ENCODE measurements at places on chromosomes 1 and 21.

DNA sequence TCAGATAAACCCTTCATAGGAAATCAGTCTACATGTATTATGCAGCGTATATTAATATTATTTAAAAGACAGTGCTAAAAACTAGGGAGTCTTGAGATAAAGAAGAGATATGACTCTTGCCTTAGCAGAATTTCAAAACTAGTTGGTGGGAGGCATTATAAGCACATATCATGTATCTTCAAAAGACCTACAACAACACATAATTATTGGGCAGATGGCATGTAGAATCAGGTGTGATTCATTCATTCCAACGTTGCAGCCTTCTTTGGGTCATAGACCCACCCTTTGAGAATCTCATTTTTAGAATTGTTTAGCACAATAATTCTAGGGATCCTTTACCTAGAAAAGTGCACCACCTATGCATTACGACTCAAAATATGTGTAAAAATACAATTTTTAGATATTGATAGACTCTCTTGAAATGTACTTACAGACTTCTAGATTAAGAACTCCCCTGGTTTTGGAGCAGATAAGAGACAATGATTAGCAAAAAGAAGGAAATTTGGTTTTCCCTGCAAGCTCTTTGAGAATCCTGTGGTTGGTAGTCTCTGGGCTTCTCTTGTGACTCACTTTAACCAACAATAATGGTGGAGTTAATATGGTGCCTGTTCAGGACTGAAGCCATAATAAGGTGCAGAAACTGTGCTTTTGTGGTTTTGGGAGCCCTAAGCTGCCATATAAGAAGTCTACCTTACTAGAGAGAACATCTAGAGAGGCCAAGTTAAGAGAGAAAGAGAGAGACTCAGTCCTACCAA lies 85.3 kb upstream of the RGS4 start:
- no peak for DNase-seq

- DNase-seq: no peak
Observed at GRCh38 chr1:178774263-178774662, 49.2 kb downstream of the RALGPS2 start.

DNA sequence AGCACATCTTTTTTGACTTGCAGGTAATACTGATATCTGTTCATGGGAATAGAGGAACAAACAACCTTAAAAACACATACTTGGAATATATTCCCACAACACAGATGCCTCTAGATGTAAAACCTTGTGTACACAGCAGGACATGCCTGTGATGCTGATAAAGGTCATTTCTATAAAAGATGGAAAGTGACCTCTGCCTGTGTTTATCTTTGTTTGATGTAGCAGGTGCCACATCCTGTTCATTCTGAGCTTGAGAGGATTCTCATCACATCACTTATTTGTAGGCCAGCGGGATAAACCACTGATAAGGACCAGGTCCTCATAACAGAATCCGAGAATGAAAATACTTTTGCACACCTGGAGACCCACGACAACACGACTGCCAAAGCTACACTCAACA lies 133.7 kb downstream of the SMYD2 start:
- DNase-seq: no peak

GRCh38 chr1:214289574-214290272 lies 8.8 kb downstream of the SMYD2 start:
- DNase-seq: no peak

DNA sequence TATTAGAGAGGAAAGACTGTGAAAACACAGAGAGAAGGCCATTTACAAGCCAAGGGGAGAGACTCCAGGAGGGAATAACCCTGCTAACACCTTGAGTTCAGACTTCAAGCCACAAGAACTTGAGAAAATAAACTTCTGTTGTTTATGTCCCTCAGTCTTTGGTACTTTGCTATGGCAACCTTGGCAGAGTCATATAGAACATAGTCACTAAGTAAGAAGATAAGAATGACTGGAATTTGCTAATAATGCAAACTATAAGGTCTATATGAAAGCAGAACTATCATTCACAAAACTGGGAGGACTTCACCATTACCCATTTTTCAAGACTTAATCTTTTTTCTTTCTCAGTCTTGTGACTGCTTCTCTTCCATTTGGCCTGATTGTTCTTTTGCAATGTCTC lies 767.3 kb upstream of the ADAMTS5 start:
- no peak for DNase-seq

GRCh38 chr1:20837554-20838192 lies 50.6 kb upstream of the HP1BP3 start:
- no peak for DNase-seq

- DNase-seq: no peak
Observed at GRCh38 chr1:44508397-44508745, 103.3 kb downstream of the RNF220 start.

DNA sequence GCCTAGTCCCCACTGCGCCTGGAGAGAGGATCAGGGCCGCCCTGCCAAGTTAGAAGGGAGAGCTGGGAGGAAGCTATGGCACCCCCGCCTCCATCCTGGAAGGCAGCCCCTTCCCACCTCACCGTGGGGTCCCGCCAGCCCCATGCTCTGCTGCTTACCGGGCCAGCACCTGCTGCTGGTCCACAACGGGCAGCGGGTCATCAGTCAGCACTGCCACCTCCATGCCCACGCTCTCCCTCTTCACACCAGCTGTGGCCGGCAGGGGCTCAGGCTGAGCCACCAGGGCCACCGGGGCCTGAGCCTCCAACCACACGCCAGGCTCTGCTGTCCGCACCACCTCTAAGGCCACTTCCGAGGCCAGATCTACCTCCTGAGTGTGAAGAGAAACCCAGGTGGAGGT lies 23.5 kb upstream of the DDOST start:
- no peak for DNase-seq

DNA sequence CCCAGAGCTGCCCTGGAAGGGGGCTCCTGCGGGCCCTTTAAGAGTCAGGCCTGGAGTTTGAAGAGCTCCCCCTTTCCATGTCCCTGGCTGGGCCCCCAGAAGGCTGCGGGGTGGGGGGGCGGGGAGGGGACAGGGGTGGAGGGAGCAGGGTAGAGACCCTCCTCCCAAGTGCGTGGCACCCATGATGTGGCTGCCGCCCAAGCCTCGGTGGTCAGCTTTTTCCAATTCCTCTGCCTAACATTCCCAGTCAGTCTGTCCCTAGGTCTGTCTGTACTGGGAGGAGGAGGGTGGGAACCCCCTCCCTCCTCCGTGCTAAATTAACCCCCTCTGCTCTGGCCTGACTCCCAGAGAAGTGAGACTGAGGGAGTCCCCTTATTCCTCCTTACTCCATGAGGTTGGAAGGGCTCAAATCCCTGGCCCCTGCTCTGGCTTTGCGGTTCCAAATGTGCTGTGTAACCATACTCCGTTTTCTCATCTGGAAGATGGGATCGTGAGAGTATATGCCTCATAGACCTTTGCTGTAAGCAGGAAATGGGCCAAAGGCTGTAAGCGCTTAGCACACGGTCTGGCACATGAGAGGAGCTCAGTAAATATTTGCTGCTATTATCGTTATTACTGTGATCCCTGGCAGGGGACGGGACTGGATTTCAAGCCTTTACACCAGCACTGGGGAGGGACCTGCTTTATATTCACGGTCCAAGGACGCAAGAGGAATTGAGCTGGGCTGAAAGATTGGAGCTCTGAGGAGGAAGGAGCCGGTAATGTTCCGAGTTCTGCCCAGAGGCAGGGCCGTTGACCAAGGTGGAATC lies 658 bp upstream of the COL16A1 start:
- DNase-seq: no peak

- no peak for DNase-seq
Observed at GRCh38 chr1:232925421-232926220, 24.8 kb upstream of the NTPCR start.

GRCh38 chr1:24285231-24285630 lies 33.9 kb upstream of the GRHL3 start:
- no peak for DNase-seq

DNA sequence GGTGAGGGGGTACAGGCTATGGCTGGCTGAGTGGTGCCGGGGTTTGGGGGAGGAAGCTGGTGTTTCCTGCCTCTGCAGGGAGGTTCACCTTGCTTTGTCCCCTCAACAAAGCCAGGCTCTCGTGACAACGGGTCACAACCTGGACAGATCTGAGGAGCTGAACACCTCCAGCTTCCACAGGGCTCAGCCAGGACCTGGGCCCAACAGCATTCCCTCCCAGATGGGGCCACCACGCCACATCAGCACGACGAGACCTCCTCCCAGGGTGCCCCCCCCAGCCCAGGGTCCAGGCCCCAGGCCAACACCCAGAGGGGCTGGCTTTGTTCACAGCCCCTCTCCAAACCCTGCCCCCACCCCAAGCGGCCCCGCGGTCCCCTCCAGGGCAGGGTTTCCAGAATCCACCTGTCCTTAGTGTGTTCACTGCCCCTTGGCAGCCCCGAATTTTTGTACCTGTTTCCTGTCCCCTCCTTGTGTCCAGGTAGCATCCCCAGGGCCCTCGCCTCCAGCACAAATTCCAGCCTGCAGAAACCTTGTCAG lies 34.7 kb downstream of the UBE2G2 start:
- no peak for DNase-seq

GRCh38 chr1:24369199-24369598 lies 44.4 kb downstream of the STPG1 start:
- DNase-seq: no peak

DNA sequence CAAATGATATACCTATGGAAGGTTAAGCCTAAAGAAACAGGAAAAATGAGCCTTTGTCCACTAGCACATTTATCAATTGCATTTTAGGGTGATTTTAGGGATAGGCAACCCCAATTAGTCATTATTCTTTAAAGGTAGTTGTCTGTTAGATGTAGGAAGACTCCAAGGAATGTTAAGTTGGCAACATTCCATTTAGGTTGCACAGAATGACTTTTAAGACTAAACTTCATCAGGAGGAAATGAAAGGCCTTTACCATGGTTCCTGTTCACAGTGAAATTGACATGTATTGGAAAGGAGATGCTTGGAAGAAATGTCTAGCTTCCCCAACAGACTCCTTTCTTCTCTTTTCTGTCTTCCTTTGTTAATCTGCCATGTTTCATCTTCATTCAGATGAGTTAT lies 1.6 kb upstream of the APOBEC4 start:
- DNase-seq: no peak

DNA sequence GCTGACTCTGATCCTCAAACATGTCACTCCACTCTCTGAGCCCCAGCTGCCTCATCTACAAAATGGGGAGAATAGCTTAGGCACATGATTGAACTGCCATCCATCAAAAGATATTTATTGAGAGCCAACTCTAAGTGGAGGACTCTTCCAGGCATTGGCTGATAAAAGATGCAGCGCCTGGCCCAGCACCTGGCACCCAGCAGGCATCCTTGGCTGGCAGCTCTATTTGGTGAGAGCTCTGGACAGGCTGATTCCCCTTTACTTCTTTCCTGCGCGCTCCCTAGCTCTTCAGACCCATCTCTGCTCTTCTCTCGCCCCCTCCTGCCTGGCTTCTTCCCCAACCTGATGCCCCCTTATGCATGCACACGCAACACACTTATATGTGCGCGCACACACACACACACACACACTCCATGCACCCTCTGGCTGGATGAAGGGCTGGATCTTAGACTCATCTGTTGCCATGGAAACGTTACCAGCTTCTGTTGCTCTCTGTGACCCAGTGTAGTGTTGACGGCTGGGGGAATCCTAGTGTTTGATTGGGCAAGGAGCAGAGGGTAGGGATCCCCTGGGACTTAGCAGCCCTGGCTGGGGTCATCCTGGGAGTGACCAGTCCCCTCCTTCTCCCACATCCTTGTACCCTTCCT lies 49.3 kb downstream of the VWA5B1 start:
- DNase-seq: no peak

DNA sequence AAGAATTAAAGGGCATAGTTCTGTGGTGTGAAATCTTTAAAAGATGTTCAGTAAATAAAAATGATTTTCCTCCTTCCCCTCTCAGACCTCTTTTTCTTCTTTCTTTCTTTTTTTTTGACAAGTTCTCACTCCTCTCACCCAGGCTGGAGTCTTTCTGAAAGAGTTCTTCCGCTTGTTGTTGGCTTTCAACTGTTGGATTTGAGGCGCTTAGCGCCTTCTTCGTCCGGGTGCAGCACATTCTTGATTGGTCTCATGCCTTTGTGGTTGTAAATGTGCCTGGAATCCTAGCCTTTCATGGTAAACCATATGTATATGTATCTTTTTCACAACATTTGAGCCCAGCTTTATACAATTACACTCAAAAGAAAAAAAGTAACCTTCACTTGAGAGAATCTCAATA lies 980 bp upstream of the METTL18 start:
- DNase-seq: no peak

DNA sequence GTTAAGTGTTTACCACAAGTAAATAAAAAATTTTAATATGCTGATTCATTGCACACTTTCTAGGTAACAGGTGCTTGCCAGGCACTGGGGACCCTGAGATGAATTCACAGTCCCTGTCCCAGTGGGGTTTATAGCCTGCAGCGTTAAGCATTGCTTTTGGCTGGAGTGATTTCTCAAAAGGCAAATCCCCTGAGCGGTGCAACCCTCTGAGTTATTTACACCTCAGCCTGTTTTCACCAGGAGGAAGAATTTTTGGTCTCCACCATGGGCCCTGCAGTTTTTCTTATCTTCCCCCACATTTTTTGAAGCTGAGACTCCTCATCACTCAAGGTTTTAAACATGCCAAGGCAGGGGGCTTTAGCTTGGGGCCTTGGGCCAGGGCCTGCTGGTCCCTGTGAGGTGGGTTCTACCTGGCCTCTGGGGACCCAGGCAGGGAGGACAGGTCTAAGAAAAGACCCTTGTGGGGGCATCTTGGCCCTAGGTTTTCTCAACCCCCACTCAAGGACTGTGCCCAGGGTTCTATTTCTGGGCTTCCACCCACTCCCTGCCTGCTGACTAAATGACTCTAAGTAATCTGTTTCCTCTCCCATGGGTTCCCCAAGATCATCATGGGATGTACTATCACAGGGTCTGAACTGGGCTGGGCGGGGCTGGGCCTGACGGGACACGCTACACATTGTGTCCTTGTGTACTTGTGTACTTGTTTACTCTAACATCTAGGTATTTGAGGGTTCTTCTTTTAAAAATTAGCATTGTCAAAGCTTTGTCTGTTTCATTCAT lies 10.2 kb upstream of the CHIT1 start:
- DNase-seq: no peak

- no peak for DNase-seq
Observed at GRCh38 chr1:236921610-236922009, 82.6 kb downstream of the MT1HL1 start.

Measured in activated CD4-positive, alpha-beta T cell treated with anti-CD3 and anti-CD28 coated beads, Interleukin-2, amount 50 U/mL, for 24 hours (primary cell).